ENCODE measurements at places on chromosomes 5 and 9.

- DNase-seq = no peak
Observed at GRCh38 chr9:79581794-79582193, 10.0 kb downstream of the TLE4 start.

DNA sequence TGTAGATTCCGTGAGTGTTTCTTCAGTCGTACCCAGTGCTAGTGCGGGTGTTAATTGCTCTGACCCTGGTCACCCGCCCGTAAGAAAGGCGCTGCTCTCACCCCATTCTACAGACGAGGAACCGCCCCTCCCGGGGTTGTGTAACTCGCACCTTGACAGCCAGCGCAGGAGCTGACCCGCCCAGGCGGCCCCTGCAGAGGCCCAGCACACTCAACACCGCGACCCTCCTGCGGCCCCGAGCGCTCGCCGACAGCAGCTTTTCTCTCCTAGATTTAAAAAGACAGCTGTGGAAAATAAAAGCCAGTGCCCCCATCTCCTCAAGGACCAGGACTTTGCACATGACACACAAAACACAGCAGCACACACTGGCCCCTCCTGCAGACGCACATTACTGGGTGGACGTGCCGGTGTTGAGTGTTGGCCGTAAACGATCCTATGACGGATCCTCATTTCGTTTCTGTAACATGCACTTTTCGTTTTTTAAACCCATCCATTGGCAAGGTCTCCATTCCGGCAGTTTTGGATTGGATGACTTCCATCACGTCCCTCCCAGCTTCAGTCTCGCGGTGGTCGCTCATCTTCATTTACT lies 22.9 kb downstream of the OR2V2 start:
- DNase-seq = no peak

DNA sequence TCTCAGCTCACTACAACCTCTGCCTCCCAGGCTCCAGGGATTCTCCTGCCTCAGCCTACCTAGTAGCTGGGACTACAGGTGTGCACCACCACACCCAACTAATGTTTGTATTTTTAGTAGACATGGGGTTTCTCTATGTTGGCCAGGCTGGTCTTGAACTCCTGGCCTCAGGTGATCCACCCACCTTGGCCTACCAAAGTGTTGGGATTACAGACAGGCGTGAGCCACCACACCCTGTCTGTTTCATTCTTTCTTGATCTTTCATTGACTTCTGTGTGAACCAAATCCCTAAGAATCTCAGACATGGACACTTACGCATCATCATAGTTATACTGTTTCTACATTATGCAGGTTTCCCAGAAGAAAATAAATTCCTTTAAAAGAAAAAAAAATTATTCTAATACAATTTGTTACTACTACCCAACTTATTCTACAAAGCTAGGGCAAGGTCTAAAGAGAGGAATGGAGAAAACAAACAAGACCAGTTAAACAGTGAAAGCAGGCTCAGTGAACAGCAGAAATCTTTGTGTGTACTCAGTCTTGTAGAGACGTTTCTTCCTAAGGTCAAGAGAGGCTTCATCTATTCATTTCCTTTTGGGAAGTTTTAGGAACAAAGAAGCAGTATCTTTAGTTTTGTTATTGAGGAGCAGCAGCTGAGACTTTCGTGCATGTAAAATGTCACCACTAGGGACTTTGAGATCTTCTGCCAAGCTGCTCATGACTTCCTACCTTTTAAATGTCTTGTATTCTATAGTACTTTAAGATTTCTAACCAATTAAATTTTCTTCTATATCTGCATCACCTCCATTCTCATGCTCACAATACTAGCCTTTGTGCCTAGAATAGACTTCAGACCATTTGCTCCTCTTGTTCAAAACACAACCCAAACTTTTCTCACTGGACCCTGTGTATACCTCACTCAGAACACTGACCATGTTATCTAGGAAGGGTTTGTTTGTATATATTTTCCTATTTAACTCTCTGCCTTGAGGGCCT lies 5.6 kb upstream of the HMGCR start:
- no peak for DNase-seq

- DNase-seq = no peak
Observed at GRCh38 chr5:173385832-173386360, 57.7 kb upstream of the STC2 start.

GRCh38 chr5:159571501-159572244 lies 241.4 kb upstream of the IL12B start:
- no peak for DNase-seq

Data from activated T-helper 1 cell treated with anti-CD3 and anti-CD28 coated beads, Interleukin-12 subunit alpha, Interleukin-12 subunit beta, Interleukin-2, Interleukin-4 antibody, amounts not matched to agents 30 ng/mL and 10 ng/mL and 1 ng/mL, durations not matched to agents 14 hours and 24 hours and 36 hours (primary cell).